ENCODE measurements at places on chromosomes 7 and 10.

DNA sequence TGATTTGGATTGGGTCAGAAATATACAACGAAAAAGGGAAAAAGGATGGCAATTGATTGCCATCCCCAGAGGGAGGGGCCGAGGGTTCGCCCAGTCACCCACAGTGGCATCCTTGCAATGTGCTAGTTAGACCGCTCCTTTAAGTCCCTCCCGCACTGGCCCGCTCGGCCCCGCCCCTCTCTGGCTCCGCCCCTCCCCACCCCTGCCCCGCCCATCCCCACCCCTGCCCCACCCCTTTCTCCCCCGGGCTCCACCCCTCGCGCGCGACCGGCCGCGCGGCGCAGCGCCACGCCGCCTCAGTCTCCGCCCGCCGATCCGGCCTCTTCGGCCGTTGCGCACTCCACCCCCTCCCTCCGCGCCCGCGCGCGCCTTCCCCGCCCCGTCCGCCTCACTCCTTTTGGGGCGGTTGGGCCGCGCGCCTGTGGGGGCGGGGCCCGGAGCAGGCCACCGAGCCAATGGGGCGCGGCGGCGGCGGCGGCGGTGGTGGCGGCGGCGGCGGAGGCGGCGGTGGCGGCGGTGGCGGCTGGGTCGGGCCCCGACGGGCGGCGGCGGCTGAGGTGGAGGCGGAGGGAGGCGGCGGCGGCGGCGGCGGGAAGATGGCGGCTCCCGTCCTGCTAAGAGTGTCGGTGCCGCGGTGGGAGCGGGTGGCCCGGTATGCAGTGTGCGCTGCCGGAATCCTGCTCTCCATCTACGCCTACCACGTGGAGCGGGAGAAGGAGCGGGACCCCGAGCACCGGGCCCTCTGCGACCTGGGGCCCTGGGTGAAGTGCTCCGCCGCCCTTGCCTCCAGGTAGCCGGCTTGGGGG, at the start of gene VKORC1L1:
Gene VKORC1L1, plus strand, starts transcription at position 299 of the 806 bp plus-strand sequence. Its CDS starts 298 bp downstream, at position 597.
- no peaks in the 10 kb centered on the region for H3K27me3 ChIP-seq
- peak within 1 kb of the TSS; percentile 54 for H3K4me3 ChIP-seq
- no peak within 1 kb of the TSS for H3K27ac ChIP-seq

GRCh38 chr7:135692055-135692454, 29.7 kb downstream of the STMP1 start:
- no peak overlapping the region for H3K27ac ChIP-seq
- no peaks in the 10 kb centered on the region for H3K27me3 ChIP-seq
- H3K4me3 ChIP-seq, result no peak overlapping the region

- H3K4me1 ChIP-seq, result peaks cover 19% of the 10 kb centered on the region
- H3K4me3 ChIP-seq, result no peak overlapping the region
- DNase-seq, result no peak
- H3K27me3 ChIP-seq, result no peaks in the 10 kb centered on the region
- peak overlapping the region; percentile 2 for H3K27ac ChIP-seq
- H3K36me3 ChIP-seq, result no peaks in the 10 kb centered on the region
These were observed 115.4 kb downstream of the MDFIC start for GRCh38 chr7:115037128-115037802.

- H3K27ac ChIP-seq, result no peak overlapping the region
- no peak for DNase-seq
- H3K4me3 ChIP-seq, result no peak overlapping the region
- H3K4me1 ChIP-seq, result no peaks in the 10 kb centered on the region
These were observed 253.5 kb upstream of the LRGUK start for GRCh38 chr7:133873631-133874030.

- DNase-seq, result no peak
- H3K27ac ChIP-seq, result no peak overlapping the region
- no peaks in the 10 kb centered on the region for H3K27me3 ChIP-seq
- H3K36me3 ChIP-seq, result no peaks in the 10 kb centered on the region
- H3K4me1 ChIP-seq, result peaks cover 40% of the 10 kb centered on the region
- H3K4me3 ChIP-seq, result no peak overlapping the region
These were observed 5.9 kb upstream of the CAV1 start for GRCh38 chr7:116518961-116519360.

GRCh38 chr7:99554939-99555338, 3.0 kb upstream of the FAM200A start:
- no peak overlapping the region for H3K27ac ChIP-seq
- H3K4me1 ChIP-seq, result no peaks in the 10 kb centered on the region

- no peak for DNase-seq
- H3K4me1 ChIP-seq, result peaks cover 4% of the 10 kb centered on the region
- no peak overlapping the region for H3K4me3 ChIP-seq
- peaks cover 55% of the 10 kb centered on the region for H3K27me3 ChIP-seq
These were observed 17.1 kb downstream of the SMKR1 start for GRCh38 chr7:129519464-129519863.

- DNase-seq, result no peak
- H3K4me3 ChIP-seq, result no peak overlapping the region
- peaks cover 12% of the 10 kb centered on the region for H3K27me3 ChIP-seq
These were observed 103.7 kb upstream of the FZD8 start for GRCh38 chr10:35745617-35746403.

- no peak overlapping the region for H3K27ac ChIP-seq
- peaks cover 31% of the 10 kb centered on the region for H3K27me3 ChIP-seq
- no peaks in the 10 kb centered on the region for H3K36me3 ChIP-seq
- H3K4me3 ChIP-seq, result no peak overlapping the region
- peaks cover 17% of the 10 kb centered on the region for H3K4me1 ChIP-seq
These were observed 13.1 kb upstream of the CUX1 start for GRCh38 chr7:101804088-101804963.

- no peaks in the 10 kb centered on the region for H3K36me3 ChIP-seq
- no peak overlapping the region for H3K4me3 ChIP-seq
- no peaks in the 10 kb centered on the region for H3K27me3 ChIP-seq
- no peak overlapping the region for H3K27ac ChIP-seq
- no peak for DNase-seq
- H3K4me1 ChIP-seq, result peaks cover 14% of the 10 kb centered on the region
These were observed 71.0 kb downstream of the GNAT3 start for GRCh38 chr7:80440883-80441282.

- peaks cover 38% of the 10 kb centered on the region for H3K4me1 ChIP-seq
- no peak for DNase-seq
- H3K36me3 ChIP-seq, result peaks cover 42% of the 10 kb centered on the region
- H3K27ac ChIP-seq, result no peak overlapping the region
These were observed 2.5 kb downstream of the GSTO1 start for GRCh38 chr10:104257235-104257634.

GRCh38 chr10:118340486-118340885, 1.6 kb downstream of the FAM204A start:
- no peaks in the 10 kb centered on the region for H3K27me3 ChIP-seq
- no peak overlapping the region for H3K4me3 ChIP-seq
- H3K36me3 ChIP-seq, result peaks cover 22% of the 10 kb centered on the region
- H3K27ac ChIP-seq, result no peak overlapping the region

DNA sequence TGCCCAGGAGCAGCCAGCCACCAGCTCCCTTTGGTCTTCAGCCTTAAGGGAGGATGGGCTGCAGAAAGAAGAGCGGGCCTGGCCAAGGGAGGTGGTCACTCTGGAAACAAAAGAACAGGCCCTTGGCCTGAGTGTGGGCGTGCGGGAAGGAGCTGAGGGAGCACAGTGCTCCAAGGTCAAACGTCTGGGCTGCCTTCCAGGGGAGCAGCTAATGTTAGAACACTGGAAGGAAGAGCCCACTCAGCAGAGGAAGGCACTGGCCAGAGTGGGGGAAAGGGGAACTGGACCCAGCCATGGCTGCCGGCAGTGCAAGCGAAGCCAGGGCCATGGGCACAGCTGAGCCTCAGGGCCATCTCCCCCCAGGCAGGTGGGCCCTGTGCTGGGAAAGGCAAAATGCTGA, 42.7 kb downstream of the FAM53B start:
- H3K27me3 ChIP-seq, result no peaks in the 10 kb centered on the region
- H3K4me1 ChIP-seq, result no peaks in the 10 kb centered on the region
- H3K27ac ChIP-seq, result no peak overlapping the region

GRCh38 chr7:95527033-95527775, 41.5 kb downstream of the ASB4 start:
- no peak overlapping the region for H3K4me3 ChIP-seq
- H3K36me3 ChIP-seq, result no peaks in the 10 kb centered on the region
- H3K27me3 ChIP-seq, result no peaks in the 10 kb centered on the region

DNA sequence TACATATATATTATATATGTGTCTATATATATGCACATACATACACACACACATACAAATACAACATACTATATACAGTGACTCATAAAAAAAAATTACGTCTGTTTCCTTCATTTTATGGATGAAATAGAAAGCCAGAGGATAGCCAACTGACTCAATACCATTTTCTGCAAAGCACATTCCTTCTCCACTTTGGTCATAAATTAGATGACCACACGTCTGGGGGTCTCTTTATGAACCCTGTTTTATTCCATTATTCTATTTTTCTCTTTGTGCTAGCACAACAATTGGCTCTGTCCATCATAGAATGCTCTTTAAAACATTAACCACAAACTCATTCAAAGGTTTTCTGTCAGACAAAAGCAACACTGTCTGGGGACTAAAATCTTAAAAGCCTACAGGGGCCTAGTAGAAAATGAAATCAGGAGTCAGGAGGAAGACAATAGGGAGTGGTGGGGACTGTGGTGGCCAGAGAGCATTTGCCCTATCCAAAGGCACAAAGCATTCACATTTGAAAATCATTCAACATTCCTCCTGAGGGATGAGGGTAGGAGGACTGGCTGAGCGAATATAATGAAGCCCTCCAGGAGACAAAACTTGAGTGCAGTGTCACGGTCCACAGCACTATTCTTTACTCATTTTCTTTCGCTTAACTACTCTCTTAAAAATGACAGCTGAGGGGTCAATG, 4.3 kb downstream of the CUBN start:
- H3K36me3 ChIP-seq, result no peaks in the 10 kb centered on the region
- H3K4me1 ChIP-seq, result peaks cover 15% of the 10 kb centered on the region
- H3K27me3 ChIP-seq, result no peaks in the 10 kb centered on the region
- H3K27ac ChIP-seq, result no peak overlapping the region
- H3K4me3 ChIP-seq, result no peak overlapping the region

DNA sequence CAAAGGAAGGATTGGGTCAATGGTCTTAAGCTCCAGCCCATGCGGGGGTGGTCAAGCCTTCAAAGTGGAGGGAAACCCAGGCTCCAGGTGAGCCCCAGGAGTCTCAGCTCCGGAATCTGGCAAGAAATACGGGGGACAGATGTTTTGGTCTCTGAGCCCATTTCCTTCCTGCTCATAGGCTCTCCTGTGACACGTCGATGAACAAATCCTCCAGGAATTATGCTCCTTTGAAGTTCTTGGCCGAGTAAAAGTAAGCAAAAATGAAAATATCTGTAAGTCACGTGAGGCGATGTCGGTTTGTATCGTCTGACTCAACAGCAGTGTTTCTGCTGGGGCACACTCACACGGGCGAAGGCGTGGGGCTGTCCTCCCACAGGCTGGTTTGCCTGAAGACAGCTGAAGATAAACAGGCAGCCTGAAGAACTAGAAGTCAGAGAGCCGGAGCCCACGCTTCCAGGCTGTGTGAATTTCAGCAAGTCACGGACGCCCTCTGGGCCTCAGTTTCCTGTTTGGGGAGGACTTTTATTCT, 52.6 kb upstream of the SMNDC1 start:
- DNase-seq, result no peak
- no peak overlapping the region for H3K27ac ChIP-seq
- no peak overlapping the region for H3K4me3 ChIP-seq
- H3K27me3 ChIP-seq, result no peaks in the 10 kb centered on the region
- H3K4me1 ChIP-seq, result peaks cover 47% of the 10 kb centered on the region
- no peaks in the 10 kb centered on the region for H3K36me3 ChIP-seq

- no peaks in the 10 kb centered on the region for H3K36me3 ChIP-seq
- H3K4me1 ChIP-seq, result peaks cover 14% of the 10 kb centered on the region
- H3K4me3 ChIP-seq, result no peak overlapping the region
- no peak for DNase-seq
These were observed 276.8 kb upstream of the AKR1E2 start for GRCh38 chr10:4549139-4549653.

DNA sequence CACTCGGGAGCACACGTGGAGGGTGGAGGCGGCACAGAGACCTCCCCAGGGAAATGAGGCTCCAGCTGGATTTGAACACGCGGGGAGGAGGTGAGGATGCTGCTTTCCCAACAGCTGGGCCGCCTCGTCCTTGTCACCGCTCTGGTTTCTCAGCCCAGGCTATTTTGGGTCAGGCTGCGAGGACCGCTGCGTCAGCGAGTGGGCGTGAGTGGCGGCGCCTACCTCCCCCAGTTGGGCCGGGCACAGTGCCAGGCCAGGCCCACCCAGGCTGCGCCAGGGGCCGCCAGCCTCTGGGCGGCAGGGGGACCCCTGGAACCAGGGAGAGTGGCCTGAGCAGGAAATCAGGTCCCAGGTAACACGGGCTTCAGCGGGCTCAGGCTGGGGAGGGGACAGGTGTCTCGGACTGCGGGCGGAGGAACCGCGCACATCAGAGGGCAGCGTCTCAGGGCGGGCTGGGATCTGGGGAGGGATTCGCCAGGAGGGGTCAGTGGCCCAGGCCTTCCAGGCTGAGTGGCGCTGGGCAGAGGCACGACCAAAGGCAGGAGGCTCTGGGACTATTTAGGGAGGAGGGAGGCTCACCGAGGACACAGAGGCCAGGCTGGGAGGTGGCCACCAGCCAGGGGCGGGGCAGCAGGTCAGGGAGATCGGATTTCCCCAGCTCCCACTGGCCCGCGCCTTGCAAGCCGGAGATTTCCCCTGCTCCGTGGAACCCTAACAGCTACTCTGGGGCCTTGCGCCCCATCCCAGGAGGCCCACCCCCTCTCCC, 125.2 kb upstream of the RET start:
- no peak overlapping the region for H3K27ac ChIP-seq
- peaks cover 28% of the 10 kb centered on the region for H3K27me3 ChIP-seq
- H3K36me3 ChIP-seq, result no peaks in the 10 kb centered on the region
- peaks cover 12% of the 10 kb centered on the region for H3K4me1 ChIP-seq
- peak overlapping the region; percentile 58 for H3K4me3 ChIP-seq
- peak; percentile 35 for DNase-seq

GRCh38 chr10:46080886-46081285, 34.8 kb upstream of the MSMB start:
- H3K27ac ChIP-seq, result no peak overlapping the region
- no peaks in the 10 kb centered on the region for H3K4me1 ChIP-seq
- no peaks in the 10 kb centered on the region for H3K36me3 ChIP-seq
- H3K27me3 ChIP-seq, result peaks cover 34% of the 10 kb centered on the region

- H3K27ac ChIP-seq, result no peak overlapping the region
- no peak for DNase-seq
- no peaks in the 10 kb centered on the region for H3K27me3 ChIP-seq
- peaks cover 8% of the 10 kb centered on the region for H3K4me1 ChIP-seq
- H3K4me3 ChIP-seq, result no peak overlapping the region
These were observed 33.2 kb downstream of the WBP1L start for GRCh38 chr10:102776779-102777456.

GRCh38 chr10:28593811-28594210, 60.9 kb downstream of the WAC start:
- H3K27me3 ChIP-seq, result no peaks in the 10 kb centered on the region
- H3K4me1 ChIP-seq, result peaks cover 38% of the 10 kb centered on the region
- H3K27ac ChIP-seq, result no peak overlapping the region
- H3K4me3 ChIP-seq, result no peak overlapping the region

DNA sequence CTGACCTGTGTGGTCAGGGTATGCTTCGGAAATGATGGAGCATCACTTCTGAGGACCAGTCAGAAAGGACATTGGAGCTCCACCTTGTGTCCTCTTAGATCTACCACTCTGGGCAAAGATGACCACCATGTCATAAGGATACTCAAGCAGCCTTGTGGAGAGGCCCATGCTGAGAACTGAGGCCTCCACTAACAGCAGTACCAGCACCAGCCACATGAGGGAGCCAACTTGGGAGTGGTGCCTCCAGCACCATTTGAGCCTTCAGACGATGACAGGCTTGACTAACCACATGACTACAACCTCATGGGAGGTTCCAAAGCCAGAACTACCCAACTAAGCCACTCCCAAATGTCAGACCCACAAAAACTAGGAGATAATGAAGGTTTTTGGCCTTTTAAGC, 116.0 kb downstream of the NPTX2 start:
- DNase-seq, result peak; percentile 64
- no peaks in the 10 kb centered on the region for H3K4me1 ChIP-seq
- H3K27ac ChIP-seq, result no peak overlapping the region
- H3K4me3 ChIP-seq, result no peak overlapping the region
- no peaks in the 10 kb centered on the region for H3K36me3 ChIP-seq
